ENCODE measurements at places on chromosomes 7 and 10. TPM values are rescaled to one million over a fixed set of nuclear protein-coding genes. Genes with fewer than 3 reads are reported as not detected.

MARCHF5 gene
- 25.6 TPM for total RNA-seq

DNA sequence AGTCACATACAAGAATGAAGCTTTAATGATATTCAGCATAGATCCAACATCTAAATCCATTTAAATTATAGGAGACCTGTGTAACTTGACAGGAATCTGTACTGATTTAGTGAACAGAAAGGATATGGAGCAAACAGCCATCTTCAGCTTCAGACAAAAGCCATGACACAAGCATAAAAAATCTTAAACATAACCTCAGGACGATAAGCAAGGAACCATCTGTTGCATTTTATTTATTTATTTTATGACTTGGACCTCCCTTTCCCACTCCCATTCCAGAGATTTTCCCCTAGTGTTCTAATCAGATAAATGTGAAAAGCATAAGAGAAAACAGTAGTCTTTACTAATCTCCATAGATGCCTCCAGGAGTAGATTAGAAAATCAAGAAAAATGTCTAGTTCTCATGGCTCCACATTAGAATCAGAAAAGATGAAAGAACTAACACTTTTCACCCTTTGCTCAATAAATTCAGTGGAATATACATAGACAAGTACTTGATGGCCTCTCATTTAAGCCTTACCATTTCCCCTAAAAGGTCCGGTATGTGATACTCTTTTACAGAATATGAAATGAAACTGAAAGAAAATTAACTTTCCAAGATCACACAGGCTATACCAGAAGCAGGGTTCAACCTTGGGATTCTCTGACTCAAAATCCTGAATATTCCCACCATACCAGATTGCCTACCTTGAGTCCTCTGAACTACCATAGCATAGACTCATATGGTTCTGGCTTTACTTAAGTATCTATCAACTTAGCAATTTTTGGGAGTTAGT is 15.2 kb downstream of the CACNA2D1 start:
- DNase-seq: peak; percentile 29

JAKMIP3 gene
- total RNA-seq: 0.04 TPM

- DNase-seq: no peak
These were observed 666 bp downstream of the TMEM139 start for GRCh38 chr7:143285470-143285778.

- no peak for DNase-seq
These were observed 27.5 kb downstream of the SH2B2 start for GRCh38 chr7:102313997-102314780.

DNA sequence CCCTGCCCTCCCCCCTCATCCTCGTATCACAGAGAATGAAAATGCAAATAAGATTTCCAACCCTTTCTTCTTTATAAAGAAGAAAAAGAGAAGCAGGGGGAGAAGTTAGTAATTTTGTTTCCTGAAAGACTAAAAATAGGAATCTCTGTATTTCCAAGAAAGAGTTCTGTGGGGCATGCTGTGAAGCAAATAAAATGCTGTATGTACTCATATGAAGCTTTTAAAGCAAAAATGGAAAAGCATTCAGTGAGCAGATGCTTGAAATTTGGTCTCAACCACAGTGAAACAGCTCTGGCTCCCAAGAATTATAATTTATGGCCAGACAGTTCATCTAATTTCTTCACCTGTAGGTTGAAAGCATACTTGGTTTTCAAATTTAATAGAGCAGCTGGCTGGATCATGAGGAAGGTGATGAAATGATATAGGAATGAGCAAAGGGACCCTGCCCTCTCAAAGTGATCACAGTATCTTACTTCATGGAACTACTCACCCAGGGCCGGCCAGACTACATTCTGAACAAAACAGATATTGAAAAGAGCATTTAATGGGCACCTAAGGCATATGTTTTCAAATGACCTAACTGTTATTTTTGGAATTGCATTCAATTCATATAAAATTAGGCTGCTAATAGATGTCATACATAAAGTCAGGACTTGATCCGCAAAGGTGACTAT is 31.4 kb downstream of the SVIL start:
- no peak for DNase-seq

GRCh38 chr7:64599359-64599758 is 36.5 kb upstream of the ZNF680 start:
- no peak for DNase-seq

- DNase-seq: peak; percentile 36
These were observed 73.3 kb upstream of the MYL10 start for GRCh38 chr7:101702362-101702850.
